SK-MEL-5 (cell line): ENCODE measurements at places on chromosomes 16 and 17.

DNA sequence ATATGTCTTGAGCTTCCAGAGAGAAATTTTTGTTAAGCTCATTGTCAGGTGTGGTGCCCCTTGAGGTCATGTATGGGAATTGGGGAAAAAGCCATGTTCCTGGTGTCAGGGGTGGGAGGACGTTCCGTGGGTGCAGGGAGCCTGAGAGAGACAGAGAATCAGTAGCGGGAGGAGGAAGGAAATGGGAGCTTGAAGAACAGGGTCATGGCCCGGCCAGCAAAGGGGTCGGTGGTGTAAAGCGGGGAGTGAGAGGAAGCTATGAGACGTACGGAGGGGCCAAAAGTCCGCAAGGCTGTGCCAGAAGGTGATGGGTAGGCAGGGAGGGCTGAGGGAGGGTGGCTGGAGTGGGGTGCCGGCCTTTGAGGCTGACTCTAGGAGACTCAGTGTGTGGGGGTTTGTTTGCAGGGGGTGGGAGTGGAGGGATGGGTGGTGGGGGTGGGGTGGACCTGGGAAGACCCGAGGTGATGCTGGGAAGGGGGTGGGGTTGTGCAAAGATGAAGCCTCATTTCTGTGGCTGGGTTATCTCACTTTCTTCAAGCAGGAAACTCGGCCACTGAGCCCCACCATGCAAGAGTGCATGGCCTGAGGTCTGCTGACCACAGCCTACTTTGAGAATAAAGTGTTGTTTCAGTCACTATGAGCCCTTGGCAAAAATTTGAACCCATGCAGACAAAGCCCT is 63.6 kb downstream of the PLCG2 start:
- DNase-seq = peak; percentile 2

DNA sequence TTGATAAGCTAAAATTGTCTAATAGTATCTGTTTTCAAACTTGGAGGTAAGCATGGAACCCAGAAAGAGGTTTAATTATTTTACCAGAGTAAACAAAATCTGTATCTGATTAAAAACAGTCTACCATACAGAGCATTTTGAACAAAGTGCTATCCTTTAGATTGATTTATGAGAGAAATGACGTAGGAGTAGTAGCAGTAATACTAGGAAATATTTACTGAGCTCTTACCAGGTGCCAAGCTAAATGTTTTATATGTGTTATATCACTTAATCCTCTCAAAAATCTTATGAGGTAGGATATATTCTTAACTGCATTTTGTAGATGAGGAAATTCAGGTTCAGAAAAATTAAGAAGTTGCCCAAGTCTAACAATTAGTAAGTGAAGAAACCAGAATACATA is 186.4 kb upstream of the NOG start:
- DNase-seq = no peak

GRCh38 chr16:3223913-3224515 is 10.9 kb downstream of the ZNF200 start:
- DNase-seq = no peak

DNA sequence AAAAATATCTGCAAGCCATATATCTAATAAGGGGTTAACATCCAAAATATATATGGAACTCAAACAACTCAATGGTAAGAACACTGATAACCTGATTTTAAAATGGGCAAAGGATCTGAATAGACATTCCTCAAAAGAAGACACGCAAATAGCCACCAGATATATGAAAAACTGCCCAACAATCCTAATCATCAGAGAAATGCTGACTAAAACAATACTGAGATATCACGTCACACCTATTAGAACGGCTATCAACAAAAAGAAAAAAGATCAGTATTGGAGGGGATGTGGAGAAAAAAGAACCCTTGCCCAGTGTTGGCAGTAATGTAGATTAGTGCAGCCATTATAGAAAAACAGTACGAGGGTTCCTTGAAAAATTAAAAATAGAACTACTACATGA is 97.2 kb downstream of the CEP112 start:
- no peak for DNase-seq

DNA sequence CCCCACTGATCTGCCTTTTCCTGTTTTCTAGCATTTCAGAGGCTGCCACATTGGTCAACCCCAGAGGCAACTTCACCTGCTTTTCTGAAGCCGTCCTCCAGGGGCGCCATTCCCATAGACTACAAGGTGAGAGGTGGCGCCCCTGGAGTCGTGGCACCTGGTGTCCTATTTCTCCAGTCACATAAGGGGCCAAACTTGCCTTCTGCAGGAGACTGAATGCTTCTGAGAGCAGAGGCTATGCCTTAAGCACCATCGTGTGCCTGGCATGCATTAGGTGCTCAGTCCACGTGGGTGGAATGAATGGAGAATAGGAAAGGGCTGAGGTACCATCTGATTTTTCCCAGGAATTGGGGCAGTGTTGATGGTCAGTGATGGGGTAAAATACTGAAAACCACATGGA is 164.8 kb downstream of the HAPSTR1 start:
- DNase-seq = peak; percentile 47
